BJ (cell line): ENCODE measurements at places on chromosomes 2 and 18. TPM values are rescaled to one million over a fixed set of nuclear protein-coding genes. Genes with fewer than 3 reads are reported as not detected.

- DNase-seq, result no peak
These were observed 103.6 kb upstream of the WDR75 start for GRCh38 chr2:189337656-189338055.

GRCh38 chr2:44184106-44184505 is 15.4 kb downstream of the PPM1B start:
- no peak for DNase-seq

DNA sequence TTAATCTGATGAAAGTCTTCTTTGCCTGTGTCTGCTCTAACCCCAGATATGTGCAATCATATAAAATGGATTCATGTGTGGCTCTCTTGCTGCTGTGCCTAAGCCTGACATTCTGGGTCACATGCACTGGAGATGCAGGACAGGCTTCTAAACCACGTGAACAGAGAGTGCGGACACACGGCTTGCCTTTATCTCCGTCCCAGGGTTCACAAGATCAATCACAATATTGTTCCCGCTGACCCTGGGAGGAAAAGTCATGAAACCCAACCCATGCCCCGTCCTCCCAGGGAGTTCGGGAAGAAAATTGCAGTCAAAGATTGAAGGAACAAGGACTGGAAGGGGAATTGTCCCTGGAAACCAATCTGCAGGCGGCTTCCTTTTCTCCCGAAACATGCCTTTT is 74.8 kb downstream of the VAPA start:
- DNase-seq, result no peak

Gene MC2R
- not detected in 2 replicates for polyA plus RNA-seq

Gene GPR55
- not detected in 2 replicates for polyA plus RNA-seq

Gene CRYGD
- polyA plus RNA-seq, result not detected in 2 replicates

Gene RNU2-63P
- polyA plus RNA-seq, result not detected in 2 replicates
